ENCODE measurements at places on chromosomes 6 and 20.

GRCh38 chr6:143112084-143112768 is 51.5 kb downstream of the AIG1 start:
- no peak for DNase-seq

DNA sequence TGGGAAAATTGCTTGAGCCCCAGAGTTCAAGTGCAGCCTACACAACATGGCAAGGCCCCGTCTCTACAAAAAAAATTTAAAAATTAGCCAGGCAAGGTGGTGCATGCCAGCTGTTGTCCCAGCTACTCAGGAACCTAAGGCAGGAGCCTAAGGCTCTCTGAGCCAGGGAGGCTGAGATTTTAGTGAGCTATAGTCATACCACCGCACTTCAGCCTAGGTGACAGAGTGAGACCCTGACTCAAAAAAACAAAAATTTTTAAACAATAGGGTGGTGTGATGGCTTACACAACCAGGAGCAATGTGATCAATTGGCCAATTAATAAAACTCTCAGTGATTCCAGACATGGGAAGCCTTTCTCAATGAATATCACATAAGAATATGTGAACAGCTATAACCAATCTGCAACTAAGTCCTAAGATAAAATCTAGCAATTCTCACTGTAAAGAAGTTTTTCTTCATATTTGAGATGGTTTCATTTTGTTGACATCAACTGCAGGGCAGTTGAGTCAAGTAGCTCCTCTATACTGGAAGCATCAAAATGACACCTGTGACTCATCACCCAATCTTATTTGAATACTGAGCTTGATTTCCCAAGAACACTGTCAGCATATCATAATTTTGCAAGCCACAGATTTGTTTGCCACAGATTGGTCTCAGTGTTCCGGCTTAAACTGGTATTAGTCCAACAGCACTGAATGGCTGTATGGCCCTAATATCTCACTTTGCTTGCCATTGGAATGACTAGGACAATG is 169.0 kb upstream of the GJE1 start:
- DNase-seq: no peak

DNA sequence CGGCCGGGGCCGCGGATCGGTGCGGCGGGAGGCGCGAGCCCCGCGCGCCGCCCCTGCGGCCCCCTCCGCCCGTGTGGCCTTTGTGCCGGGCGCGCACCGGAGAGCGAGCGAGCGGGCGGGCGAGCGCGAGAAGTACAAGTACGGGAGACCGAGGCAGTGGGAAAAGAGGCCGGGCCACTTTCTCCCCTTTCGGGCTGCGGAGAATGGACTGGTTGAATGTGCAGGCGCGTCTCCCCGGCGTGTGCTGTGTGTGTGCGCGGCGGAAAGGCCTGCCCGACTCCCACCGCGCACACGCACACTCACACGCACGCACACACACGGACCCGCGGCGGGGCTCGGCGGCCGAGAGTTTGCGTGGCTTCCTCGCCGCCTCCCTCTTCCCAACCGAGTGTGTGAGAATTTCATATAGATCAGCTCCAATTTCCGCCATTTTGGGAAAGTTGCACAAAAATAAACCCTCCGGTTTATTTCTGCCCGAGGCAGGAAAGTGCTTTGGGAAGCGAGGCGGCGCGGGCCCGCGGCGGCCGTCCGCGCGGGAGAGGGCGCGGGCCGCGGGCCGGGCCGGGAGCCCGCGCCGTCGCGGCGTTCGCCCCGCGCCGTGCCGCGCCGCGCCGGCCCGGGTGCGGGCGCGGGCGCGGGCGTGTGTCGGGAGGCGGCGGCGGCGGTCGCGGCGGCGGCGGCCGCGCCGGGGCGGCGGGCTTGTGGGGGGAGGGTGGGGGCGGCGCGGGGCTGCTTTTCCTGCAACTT is 1.1 kb downstream of the L3MBTL3 start:
- DNase-seq: no peak

GRCh38 chr6:7269816-7270215 is 43.2 kb downstream of the SSR1 start:
- DNase-seq: no peak

DNA sequence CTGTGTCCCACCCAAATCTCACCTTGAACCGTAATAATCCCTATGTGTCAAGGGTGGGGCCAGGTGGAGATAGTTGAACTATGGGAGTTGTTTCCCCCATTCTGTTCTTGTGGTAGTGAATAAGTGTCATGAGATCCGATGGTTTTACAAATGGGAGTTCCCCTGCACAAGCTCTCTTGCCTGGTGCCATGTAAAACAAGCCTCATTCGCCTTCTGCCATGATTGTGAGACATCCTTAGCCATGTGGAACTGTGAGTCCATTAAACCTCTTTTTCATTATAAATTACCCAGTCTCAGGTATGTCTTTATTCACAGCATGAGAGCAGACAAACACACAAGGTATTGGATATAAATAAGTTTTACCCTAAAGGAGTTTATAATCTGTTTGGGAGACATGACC is 121.2 kb downstream of the MMUT start:
- DNase-seq: no peak

DNA sequence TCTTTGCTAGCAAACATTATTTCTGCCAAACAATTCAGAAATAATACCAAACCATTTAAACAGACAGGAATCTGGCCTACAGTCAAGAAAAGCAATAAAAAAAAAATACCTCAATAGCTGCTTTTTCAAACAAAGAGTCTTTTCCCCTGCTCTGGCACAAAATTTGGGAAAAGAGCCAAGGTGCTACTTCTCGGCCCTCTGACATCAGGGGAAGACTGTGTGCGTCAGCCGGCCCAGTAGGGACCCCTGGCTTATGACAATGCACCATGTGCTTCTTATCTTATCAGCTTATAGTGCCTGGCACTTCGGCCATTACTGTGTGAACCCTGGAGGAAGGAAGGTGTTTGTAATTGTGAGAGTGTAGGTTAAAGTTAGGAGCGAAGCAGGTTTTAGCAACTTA is 89.4 kb downstream of the PDE10A start:
- no peak for DNase-seq

DNA sequence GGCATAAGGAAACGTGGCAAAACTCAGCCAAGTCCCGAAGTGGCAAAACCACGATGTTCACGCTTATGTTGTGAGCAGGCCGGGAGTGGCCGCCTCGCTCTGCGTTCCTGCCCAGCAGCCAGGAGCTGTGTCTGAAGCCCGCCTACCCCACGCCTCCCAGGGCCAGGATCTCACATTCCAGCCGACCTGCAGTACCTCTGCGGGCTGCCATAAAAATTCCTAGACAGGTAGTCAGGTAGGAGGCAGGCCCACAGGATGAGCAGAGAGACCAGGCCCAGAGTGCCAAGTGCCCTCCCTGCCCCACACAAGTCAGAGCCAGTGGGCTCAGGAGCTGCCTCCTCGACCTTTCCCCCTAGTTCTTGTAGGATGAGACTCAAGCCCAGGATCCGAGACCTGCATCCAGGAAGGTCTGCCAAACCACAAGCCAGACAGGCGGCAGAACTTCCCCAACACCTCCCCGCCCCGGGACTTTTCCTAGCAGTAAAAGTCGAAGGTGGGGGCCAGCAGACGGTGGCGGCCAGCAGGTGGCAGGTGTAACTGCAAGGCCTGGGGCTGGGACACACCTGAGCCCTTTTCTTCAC is 16.7 kb downstream of the PMEPA1 start:
- no peak for DNase-seq

DNA sequence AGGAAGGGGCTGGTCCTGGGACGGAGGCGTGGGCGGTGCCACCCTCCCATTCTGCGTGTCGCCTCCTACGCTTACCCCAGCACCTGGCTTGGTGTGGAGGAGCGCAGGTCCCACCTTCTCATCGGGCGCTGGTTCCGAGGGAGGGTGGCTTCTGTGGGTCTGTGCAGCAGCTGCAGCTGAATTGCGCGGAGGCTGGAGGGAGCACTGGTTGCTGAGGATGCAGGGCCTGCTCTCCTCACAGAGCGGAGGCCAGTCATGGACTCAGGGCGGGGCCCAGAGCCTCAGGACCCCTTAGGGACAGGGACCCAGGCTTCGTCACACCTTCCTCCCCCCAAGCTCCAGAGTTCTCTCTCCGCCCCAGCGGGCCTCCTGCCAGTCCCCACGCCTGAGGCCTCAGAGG is 127.8 kb upstream of the MAP3K4 start:
- no peak for DNase-seq

GRCh38 chr6:74931558-74931957 is 274.3 kb downstream of the COL12A1 start:
- DNase-seq: no peak

- DNase-seq: no peak
Observed at GRCh38 chr6:126268092-126268491, 71.8 kb upstream of the CENPW start.

DNA sequence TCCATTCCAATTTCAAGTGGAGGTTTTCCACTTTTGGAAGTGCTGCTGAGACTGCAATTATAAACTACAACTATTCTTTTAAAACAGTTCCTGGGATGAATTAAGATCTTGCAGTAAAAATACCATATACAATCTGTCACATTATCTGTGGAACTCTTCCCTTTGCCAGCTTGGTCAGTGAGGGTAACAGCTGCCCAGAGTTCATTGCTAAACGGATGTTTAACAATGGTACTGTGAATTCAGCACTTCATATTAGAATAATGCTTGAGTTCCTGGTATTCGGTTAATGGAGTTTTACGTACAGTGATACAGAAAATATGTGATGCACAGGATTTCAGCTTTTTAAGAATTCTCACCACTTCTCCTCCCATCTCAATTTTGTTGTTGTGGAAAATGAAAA is 51.5 kb downstream of the KCNS1 start:
- DNase-seq: no peak

DNA sequence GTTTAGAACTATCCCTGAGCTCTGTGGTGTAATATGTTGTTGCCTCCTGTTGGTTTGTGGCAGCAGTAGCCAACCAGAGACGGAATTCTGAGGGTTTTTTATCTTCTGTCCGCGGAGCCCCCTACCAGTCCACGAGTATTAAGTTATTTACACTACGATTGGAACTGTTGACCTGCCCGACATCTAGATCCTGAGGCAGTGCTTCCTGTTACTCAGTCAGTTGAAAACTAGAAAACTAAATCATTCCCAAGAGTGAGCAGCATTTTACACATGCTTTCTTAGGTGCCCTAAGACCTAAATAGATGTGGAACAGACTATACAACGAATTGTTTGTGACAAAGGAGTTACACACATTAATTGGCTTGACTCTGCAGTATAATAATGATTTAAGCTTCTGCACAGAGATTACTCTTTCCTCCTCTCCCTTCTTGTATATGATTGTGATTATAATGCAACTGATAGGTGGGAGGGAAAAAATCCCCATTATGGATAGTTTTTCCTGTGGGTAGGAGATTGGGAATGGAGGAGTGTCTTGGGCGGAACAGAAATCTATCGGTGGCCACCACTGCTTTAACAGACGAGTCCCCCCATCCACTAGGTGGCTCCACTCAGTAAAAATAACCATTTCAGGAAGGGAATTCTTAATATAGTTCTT is 1.7 kb downstream of the LOC128125822 start:
- no peak for DNase-seq

GRCh38 chr6:6683969-6684833 is 95.7 kb downstream of the LY86 start:
- DNase-seq: no peak

DNA sequence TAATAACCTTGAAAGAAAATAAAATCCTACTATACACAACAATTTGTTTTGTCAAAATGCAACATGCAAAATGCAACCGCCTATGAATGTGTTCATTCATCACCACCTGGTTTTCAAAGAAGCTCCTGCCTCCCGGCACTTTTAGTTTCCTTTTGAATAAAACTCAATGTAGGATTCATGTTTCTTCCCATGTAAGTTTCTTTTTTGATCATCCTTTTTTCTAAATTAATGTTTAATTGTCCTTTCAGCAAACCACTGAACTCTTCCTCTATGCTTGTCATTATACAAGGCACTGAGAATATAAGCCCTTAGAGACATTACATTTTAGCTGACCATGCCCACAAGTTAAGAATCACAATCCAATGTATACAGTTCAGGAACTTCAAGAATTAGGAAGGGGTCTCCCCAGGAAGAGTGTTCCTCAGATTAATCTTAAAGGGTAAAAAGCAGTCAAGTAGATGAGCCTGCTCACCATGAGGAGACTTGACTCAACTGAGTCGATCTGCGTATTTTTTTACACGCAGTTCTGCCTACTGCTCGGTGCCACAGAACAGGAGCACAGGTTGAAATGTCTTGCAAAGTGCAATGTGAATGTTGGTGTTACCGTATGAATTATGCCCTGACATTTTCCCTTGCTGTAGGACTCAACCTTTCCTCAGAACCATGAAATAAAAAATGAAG is 7.2 kb upstream of the THEMIS start:
- DNase-seq: no peak

GRCh38 chr20:48957533-48957932 is 36.0 kb downstream of the ARFGEF2 start:
- no peak for DNase-seq

DNA sequence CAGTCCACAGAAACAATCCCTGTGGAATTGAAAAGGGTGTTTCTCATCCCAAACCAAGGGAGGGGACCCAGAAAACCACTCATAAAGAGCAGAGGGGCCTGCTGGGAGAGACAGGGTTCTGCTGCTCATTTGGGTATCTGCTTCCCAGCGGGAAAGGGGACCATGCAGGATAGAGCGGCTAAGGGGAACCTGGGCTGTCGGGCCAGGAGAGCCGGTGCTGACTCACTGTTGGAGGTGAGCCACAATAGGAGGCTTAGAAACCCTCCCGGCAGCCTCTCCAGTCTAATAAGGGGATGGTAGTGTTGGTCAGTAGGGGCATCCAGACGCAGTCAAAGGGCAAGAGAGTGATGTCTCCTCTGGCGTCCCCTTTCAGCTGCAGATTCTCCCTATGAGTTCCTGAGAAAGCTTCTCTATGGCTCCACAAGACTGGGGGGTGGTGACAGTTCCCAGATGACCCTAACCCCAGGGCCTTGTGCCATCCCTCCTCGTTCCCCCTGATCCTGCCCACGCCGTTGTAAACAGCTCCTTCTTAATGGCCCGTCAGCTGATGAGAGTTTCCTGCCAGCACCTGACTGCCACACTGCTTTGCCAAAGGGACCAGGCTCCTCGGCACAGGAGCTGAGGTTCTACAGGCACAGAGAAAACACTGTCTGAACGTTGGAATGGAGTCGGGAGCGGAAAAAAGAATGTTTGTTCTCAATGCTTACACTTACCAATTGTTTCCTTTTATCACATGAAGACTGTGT is 646.1 kb upstream of the DEFB115 start:
- no peak for DNase-seq

DNA sequence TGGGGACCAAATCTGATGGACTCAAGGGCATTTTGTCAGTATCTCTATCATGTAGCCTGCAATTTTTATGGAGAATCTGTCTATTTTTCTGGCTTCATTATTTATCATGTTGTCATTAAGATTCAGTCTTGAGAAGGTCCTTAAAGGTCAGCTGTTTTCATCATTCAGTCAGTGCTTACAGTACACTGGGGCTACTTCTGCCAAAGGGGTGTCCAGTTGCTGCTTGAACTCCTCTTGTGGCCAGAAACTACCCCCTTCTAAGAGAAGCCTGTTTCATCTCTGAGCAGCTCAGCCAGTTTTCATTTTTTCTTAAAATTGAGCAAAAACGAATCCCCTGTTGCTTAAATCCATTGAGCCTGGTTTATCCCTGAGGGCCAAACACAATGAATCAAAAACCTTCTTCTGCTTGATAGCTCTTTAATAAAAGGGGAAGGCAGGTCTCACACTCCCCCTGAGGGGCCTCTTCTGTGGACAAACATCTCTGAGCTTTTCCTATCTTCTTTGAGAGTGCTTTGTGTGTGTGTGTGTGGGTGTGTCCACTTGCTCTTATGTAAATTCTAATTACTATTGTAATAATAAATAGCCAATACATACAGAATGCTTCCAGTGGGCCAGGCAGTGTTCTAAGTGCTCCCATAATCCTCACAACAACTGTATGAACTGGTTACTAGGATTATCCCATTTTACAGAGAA is 172.2 kb downstream of the PLCB1 start:
- DNase-seq: no peak

GRCh38 chr6:16136091-16136490 is 7.2 kb downstream of the MYLIP start:
- no peak for DNase-seq
